ENCODE measurements at places on chromosomes 12 and 14.

DNA sequence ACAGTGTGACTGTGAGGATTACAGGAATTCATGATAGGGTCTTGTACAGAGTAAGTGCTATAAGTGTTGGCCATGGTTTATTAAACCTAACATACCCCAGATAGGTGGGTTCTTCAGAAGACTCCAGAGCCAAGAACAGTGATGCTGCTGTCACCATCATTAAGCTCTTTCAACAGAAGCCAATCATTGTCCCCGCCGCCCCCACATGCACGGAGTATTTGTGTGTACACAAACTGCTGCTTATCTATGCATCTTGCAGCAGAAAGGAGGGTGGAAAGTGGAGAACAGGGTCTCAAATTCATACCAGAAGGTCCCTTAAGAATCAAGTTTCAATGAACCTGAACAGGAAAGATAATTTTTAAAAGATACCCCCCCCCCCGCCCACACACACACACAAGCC is 51.2 kb downstream of the TMCC3 start:
- H3K27me3 ChIP-seq: no peaks in the 10 kb centered on the region
- no peaks in the 10 kb centered on the region for H3K4me1 ChIP-seq
- no peak overlapping the region for H3K27ac ChIP-seq
- H3K36me3 ChIP-seq: no peaks in the 10 kb centered on the region
- DNase-seq: no peak

- no peak overlapping the region for H3K4me3 ChIP-seq
- H3K36me3 ChIP-seq: no peaks in the 10 kb centered on the region
- peaks cover 2% of the 10 kb centered on the region for H3K27me3 ChIP-seq
- DNase-seq: no peak
- no peak overlapping the region for H3K27ac ChIP-seq
These were observed 109.4 kb downstream of the TMEM30B start for GRCh38 chr14:61171727-61172126.

DNA sequence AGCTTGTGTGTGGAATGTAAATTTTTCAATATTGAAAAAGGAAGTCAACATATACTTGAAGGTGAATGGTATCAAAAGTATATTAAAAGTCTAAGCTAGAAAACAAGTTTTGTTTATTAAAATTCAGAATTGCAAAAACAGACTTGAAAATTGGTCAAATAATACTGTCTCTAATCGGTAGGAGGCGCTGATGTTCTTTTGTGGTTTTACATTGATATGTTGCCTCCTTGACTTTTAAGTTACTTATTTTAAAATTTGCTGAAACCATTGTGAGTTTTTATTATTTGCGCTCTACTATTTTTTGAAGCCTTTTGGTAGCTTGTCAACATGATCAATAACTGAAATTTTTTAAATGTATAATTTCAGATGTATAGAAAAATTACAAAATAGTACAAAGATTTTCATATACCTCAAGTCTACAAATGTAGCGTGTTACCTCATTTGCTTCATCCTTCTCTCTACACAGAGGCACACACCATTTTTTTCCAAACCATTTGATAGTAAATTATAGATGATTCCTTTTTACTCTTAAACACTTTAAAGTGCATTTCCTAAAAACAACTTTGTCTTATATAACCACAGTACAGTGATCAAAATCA is 6.9 kb downstream of the RTRAF start:
- DNase-seq: peak; percentile 85
- H3K27ac ChIP-seq: no peak overlapping the region
- no peaks in the 10 kb centered on the region for H3K27me3 ChIP-seq
- H3K4me1 ChIP-seq: no peaks in the 10 kb centered on the region

- H3K36me3 ChIP-seq: peaks cover 5% of the 10 kb centered on the region
- no peak overlapping the region for H3K27ac ChIP-seq
- H3K4me1 ChIP-seq: no peaks in the 10 kb centered on the region
- DNase-seq: peak; percentile 2
- H3K4me3 ChIP-seq: no peak overlapping the region
These were observed 19.4 kb downstream of the RALGAPA1 start for GRCh38 chr14:35789651-35790050.

DNA sequence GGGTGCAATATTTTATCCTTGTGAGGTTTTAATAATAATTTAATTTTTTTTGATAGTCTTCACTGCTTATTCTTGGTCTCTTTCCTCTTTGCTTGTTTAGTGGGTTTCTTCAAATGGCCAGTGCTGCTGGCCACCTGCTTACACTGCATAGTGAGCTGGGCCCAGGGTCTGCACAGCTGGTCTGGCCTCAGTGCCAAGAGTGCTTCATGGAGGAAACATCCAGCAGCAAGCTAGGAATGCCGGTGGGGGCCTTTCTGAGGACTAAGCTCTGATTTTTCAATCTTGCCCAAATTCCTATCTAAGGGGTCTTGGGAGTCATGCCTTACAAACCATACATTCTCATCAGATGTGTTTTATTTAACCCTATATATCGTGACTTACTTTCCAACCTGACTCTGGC is 13.3 kb upstream of the BDKRB2 start:
- no peaks in the 10 kb centered on the region for H3K36me3 ChIP-seq
- no peaks in the 10 kb centered on the region for H3K4me1 ChIP-seq
- peaks cover 46% of the 10 kb centered on the region for H3K27me3 ChIP-seq
- no peak overlapping the region for H3K4me3 ChIP-seq
- H3K27ac ChIP-seq: no peak overlapping the region

- no peak overlapping the region for H3K4me3 ChIP-seq
- no peaks in the 10 kb centered on the region for H3K4me1 ChIP-seq
- H3K27ac ChIP-seq: no peak overlapping the region
- no peaks in the 10 kb centered on the region for H3K27me3 ChIP-seq
These were observed 302.5 kb upstream of the AMIGO2 start for GRCh38 chr12:47382305-47382704.

GRCh38 chr14:104424406-104425072 is 155.0 kb upstream of the C14orf180 start:
- peaks cover 5% of the 10 kb centered on the region for H3K27me3 ChIP-seq
- no peaks in the 10 kb centered on the region for H3K4me1 ChIP-seq
- no peak overlapping the region for H3K27ac ChIP-seq
- DNase-seq: no peak

GRCh38 chr12:119624966-119625365 is 31.4 kb downstream of the TMEM233 start:
- H3K27me3 ChIP-seq: peaks cover 18% of the 10 kb centered on the region
- H3K27ac ChIP-seq: no peak overlapping the region
- no peak overlapping the region for H3K4me3 ChIP-seq
- H3K4me1 ChIP-seq: no peaks in the 10 kb centered on the region

- no peaks in the 10 kb centered on the region for H3K4me1 ChIP-seq
- H3K4me3 ChIP-seq: no peak overlapping the region
- no peak overlapping the region for H3K27ac ChIP-seq
- no peaks in the 10 kb centered on the region for H3K36me3 ChIP-seq
- H3K27me3 ChIP-seq: no peaks in the 10 kb centered on the region
- DNase-seq: peak; percentile 17
These were observed 225.4 kb upstream of the PDE3A start for GRCh38 chr12:20142956-20143355.

- no peaks in the 10 kb centered on the region for H3K27me3 ChIP-seq
- no peak overlapping the region for H3K4me3 ChIP-seq
- DNase-seq: no peak
- H3K27ac ChIP-seq: no peak overlapping the region
- no peaks in the 10 kb centered on the region for H3K36me3 ChIP-seq
These were observed 317.6 kb downstream of the CCDC91 start for GRCh38 chr12:28507867-28508266.

DNA sequence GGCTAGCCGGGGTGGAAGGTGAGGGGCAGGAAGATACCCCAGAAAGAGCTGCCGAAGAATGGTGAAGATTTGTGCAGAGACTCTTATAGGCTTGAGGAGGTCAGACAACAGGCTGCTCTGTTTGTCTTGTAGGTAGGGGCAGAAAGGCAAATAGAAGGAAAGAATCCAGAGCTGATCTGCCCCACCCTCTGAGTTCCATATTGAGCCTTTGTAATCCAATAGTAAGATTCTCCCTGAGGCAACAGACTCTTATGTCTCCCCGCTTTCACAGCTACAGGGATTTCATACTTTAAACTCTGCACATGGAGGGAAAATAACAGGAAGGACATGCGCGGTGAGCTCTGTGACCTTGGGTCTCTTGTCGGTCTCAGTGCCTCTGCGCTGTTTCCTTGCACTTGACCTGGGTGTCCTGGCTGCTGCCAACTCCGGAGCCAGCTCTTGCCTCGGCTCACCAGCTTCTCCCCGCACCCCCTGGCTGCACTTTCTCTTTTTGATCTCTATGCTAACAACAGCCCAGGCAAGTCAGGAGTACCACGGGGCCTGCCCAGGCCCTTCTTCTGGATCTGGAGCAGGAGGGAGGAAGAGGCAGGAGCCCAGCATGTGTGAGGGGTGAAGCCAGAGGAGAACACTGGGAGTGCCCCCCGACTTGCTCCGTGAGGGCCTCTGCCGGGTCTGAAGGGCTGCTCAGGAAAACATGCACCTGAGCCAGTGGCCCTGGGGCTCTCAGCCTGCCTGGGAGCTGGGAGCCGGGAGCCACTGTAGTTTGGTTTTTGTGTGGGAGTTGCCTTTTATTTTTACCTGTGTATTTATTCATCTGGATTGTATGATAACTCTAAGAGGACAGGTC is 75.8 kb downstream of the PPP1R36 start:
- no peaks in the 10 kb centered on the region for H3K36me3 ChIP-seq
- no peak overlapping the region for H3K4me3 ChIP-seq
- no peak for DNase-seq
- no peak overlapping the region for H3K27ac ChIP-seq
- no peaks in the 10 kb centered on the region for H3K27me3 ChIP-seq

All from common myeloid progenitor, CD34-positive (primary cell).